ENCODE measurements at places on chromosomes 4 and X.

DNA sequence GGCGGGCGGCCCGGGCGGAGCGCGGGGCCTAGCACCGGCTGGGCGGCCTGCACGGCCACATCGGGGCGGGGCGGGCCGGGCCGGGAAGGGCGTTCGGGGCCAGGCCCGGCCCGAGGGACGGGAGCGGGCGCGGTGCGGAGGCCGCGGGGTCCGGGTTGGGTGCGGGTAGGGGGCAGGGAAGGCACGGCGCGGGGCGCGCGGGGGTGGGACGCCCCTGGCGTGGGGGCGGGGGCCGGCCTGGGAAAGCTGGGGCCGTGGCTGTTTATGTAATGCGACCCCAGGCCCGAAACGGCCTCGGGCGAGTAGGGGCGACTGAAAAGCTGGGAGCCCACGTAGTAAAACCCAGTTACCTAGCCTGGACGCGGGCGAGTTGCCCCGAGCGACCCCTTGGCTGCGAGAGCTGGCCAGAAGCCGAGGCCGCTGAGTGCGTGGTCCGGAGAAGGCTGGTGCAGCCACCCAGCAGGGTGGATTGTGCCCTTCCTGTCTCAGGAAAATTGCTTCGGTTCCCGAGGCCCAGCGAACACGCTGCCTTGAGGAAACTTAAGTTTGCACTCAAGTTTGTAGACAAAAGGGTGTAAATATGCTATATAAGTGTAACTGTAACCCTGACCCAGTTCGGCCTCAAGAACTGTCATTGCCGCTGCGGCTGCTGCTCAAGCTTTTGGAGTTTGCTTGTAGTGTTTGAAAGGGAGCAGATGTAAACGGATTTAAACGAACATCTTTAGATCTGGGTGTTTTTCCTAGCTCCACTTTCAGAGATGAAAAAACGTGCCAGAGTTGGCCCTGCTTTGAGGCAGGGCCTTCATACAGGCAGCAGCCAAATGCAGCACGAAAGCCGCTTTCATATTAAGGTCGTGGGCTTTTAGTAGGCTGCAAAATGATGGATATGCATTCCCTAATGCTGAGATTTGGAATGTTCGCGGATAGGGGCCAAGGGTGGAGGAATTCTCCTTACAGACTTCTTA is 674 bp downstream of the SEC24B start:
- peak; percentile 26 for DNase-seq

- DNase-seq: no peak
Measured at GRCh38 chr4:154529728-154530519, 20.3 kb downstream of the PLRG1 start.

DNA sequence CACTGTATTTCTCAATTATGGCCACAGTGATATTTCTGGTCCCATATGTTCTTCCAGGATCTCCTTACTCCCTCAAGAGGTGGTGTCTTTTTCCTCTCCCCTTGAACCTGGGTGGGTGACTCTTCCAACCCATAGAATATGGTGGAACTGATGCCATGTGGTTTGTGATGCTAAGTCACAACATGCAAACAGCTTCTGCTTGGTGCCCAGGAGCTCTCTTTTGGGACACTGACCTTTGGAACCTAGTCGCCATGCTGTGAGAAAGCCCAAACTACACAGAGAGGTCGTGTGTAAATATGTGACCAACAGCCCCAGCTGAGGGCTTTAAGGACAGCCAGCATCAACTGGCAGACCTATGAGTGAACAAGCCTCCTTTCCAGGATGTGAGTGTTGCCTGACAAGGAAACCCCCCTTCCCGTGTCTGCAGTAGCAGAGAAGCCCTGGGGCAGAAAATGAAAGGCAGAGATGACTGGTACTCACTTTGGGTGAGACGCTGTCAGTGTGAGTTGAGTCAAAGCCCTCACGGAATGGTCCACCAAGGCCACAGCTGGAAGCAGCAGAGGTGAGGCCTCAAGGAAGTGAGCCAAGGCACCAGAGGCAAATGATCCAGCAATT is 223.4 kb downstream of the BCOR start:
- DNase-seq: no peak

DNA sequence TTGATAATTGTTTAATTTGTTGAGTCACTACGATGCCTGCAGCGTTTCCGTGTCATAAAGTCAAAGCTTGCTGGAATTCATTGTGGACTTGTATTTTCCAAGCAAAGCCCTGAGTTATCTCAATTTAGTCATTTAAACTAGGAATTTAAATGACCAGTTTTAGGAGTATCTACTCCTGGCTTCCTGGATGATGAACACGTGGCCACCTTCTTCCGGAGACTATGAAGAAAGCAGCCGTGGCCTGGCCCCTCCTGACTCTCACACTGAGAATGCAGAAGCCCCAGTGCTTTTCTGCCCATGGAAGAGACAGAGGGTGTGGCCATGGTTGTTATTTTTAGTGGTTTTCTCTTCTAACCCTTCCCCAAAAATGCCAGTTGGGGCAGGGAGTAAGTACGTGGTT is 250.7 kb upstream of the GATB start:
- no peak for DNase-seq

DNA sequence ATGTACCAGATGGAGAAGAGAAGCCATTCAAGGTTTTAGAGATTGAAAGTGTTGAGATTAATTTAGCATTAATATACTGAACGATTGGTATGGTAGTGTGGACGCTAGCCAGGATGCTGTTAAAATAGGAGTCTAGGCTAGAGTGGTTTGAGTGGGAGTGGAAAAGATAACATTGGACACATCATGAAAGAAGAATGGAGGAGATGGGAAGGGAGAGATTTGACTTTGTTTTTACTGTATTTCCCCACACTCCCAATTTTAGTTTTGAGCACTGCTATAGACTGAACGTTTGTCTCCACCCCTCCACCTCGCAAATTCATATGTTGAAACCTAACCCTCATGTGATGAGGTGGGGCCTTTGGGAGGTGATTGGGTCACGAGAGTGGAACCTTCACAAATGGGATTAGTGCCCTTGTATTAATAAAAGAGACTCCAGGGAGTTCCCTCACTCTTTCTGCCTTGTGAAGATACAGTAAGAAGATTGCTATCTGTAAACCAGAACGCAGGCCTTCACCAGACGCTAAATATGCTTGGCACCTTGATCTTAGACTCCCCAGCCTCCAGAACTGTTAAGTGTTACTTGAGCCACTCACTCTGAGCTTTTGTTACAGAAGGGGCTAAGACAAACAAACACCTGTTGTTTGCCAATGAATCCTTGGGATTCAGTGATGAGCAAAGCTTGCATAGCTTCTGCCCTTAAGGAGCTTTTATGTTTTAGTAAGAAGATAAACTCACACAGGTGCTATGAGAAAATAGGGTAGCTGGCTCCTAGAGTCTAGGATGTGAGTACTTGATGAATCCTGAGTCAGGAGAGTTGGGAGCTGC is 25.8 kb downstream of the USP9X start:
- no peak for DNase-seq

DNA sequence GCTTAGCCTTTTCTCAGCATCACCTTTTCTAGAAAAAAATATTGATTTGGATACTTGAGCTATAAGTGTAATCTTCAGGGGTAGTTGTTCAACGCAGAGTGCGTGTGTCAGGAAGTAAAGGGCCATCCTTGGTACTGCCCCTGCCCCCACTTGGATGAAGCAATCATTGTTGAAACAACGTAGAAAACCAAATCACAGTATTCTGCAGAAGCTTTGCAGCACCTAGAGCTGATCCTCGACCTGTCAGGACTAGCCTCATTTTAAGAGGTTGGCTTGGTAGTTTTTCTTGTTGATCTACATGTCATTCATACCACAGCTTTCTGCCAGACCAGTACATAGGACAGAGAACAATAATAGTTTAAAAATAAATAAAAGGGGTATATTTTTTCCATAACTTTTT is 65.3 kb upstream of the MYOZ2 start:
- DNase-seq: no peak

DNA sequence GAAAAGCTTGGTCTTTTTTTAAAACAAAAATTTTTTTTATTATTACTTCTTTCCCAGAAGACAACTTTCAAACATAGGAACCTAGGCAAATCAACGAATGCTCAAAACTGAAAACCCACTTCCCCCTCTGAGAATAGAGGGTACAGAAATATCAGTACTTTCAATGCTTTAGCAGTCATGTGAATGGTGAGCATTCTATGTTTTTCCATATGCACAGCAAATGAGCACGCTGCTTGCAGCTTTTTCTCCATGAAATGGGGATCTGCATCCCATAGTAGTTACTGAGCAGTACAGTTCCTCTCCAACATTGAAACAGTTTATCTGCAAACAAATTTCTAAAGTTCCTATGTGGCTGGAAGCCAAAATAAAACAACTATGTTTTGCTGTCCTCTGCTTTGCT is 108.4 kb upstream of the BMP2K start:
- no peak for DNase-seq

- DNase-seq: no peak
Measured at GRCh38 chrX:8851231-8851886, 50.2 kb upstream of the FAM9A start.

- DNase-seq: no peak
Measured at GRCh38 chr4:82398263-82398662, 24.5 kb upstream of the HNRNPD start.

DNA sequence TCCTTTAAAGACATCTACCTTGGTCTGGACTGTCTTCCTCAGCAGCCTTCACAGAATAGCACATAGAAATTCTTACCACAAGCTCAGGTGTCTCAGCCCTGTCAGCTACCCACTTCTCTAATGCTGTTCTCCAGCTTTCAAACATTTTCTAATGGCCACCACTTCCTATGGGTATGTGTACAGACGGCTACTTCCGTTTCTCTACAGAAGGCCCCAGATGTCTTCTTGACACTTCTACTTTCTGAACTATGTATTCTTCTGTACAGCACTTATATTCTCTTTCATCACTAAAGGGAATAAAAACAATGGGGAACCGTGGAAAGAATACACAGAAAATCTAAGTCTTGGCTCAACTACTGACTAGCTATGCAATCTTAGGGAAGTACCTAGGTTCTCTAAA is 13.3 kb downstream of the OPHN1 start:
- DNase-seq: no peak

DNA sequence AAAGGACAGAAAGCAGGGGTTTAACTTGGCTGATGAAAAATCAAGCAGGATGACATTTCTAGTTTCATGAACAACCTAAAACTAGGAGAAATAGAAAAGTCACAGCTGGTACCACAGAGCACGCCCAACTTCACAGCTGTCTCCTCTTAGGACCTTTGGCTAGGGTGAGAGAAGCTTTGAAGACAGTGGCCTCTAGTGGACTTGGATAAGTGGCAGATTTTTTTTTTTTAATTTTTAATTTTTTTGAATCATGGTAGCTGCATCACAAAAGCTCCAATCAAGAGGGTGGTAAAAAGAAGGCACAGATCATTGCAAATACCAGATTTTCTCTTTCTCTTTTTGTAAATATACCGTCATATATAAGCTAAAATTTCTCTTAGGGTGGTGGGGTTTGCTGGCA is 20.2 kb upstream of the MAP3K15 start:
- no peak for DNase-seq

DNA sequence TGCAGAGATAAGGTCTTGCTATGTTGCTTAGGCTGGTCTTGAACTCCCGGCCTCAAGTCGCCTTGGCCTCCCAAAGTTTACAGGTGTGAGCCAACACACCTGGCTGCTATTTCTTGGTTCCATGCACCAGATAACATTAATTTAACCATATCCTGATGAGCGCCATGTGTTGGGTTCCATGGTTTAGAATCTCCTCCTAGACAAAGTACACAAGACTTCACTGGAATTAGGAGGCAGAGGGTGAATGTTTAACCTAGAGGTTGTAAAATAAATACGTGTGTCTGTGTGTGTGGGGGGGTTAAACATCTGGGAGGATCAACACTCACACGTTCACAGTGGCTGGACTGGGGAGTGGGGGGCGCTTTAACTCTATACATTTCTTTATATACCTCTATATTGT is 32.4 kb upstream of the SORCS2 start:
- DNase-seq: no peak

DNA sequence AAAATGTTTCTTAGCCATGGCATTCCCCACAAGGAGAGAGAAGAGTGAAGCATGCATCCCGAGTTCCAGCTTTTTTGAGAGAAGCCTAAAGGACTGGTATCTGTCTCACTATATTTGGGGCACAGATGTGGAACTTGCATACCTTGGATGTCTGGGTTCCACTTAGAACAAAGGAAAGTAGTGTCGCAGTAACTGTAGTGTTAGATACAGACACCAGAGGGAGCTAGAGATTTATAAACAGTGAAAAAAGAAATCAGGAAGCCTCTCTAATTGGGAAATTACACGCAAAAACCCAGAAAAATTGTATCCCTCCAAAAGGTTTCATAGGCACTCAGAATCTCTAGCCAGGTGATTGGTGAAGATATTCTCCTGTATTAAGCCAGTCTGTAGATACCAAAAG is 34.4 kb downstream of the AGTR2 start:
- no peak for DNase-seq

- no peak for DNase-seq
Measured at GRCh38 chr4:152516156-152516555, 19.7 kb downstream of the FBXW7 start.

- DNase-seq: no peak
Measured at GRCh38 chr4:16952462-16952871, 54.0 kb upstream of the LDB2 start.

GRCh38 chr4:67980512-67980911 is 17.2 kb upstream of the TMPRSS11A start:
- no peak for DNase-seq

- DNase-seq: no peak
Measured at GRCh38 chr4:57162499-57163019, 52.4 kb upstream of the IGFBP7 start.

DNA sequence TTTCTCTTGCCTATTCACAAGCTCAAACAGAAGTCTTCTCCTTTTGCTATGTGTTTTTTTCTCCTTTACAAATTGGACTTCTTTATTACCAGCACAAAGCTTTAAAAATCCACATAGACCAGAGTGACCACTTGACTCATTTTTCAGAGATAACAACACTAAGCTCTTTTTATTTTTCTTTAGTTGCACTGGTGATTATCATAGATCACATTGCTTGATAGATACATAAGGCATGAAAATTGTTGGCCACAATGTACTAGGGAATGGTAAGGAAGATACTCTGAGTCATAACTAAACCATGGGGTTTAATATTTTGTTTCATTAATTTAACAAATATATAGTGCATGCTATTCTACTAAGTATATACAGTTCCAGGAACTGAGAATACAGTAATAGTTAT is 159.0 kb downstream of the GASK1B start:
- no peak for DNase-seq

DNA sequence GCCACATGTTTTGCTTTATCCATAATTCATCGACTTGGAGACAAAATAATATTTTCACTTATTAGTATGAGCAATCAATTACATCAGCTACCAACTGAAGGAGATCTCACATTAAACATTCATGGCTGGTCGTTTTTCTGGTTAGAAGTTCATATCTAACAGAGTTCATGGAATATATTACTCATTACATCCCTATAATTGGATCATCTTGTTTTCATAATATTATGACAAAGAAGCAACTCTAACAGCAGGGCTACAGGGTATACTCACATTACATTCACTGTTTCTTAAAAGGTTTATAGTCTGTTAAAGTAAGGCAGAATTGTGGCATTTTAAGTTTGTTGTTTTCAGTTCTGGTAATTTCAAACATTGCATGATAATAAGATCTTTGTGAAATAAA is 33.0 kb downstream of the GSTCD start:
- DNase-seq: no peak

DNA sequence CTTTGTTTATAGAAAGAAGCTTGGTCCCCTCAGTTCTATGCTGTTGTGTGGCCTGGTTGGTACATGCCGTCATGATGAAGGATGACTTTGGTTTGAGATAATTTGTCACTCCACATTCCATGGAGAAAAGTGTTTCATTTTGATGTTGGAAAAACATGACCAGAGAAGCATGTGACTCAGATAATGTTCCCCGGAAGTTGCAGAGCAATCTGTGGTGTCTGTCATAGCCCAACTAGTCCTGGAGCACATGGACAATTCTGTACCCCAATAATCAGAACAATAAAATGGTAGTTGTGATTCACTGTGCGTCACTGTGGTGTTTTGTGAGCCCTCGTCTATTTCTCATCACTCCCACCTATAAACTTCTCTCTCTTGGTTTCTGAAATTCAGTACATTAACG is 85.1 kb downstream of the PDK3 start:
- no peak for DNase-seq
